ENCODE measurements at places on chromosomes 6 and 20.

- DNase-seq: no peak
These were observed 44.7 kb downstream of the NFATC2 start for GRCh38 chr20:51497542-51498467.

DNA sequence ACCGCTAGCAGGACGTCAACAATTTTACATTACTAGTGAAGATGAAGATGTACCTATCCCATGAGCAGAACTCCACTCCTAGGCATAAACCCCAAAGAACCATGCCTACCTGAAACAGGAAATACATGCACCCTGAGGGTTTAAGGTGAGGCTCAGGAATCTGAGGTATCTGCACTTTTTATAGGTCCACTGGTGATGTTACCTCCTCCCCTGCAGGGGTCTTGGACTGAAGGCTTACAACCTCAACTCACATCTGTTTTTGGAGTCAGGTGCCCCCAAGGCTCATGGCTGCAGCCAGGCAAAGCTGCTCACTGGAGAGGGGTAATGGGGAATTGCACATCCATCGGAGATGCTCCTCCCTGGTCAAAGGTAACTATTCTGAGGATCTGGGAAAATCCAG lies 132.5 kb upstream of the TRAF3IP2 start:
- DNase-seq: no peak

GRCh38 chr20:20360464-20360863 lies 7.4 kb upstream of the INSM1 start:
- DNase-seq: peak; percentile 82

DNA sequence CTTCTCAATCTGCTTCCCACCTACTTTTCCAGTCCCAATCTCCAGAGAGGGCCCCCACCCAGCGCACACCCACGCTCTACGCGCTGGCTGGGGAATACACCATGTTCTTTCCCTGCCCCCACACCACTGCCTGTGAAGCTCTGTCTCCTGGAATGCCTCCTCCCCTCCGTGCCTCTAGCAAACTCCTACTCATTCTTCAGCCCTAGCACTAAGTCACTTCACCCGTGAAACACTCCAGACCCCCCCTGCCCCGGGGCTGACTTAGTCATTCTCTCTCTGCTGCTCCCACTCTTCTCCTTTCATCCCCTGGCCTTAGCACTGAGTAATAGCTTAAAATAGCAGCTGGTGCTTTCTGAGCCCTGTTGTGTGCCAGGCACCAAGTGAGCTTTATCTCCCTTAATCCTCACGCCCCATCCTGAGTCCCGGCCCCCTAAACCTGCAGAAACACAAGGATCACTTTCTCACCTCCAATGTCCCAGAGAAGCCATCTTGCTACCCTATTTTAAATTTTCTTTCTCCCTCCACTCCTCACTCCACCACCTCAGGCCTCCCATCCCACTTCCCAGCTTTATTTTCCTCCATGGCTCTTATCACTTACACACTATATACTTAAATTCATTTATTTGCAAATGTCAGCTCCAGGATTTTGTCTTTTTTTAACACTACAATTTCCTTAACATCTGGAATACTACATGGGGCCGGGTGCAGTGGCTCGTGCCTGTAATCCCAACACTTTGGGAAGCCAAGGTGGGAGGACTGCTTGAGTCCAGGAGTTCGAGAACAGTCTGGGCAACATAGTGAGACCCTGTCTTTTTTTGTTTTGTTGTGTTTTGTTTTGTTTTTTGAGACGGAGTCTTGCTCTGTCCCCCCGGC lies 6.3 kb upstream of the PARD6B start:
- no peak for DNase-seq

GRCh38 chr6:113600551-113601339 lies 256.4 kb upstream of the MARCKS start:
- DNase-seq: no peak

- no peak for DNase-seq
These were observed 97.6 kb downstream of the TCP11 start for GRCh38 chr6:35043381-35044130.

- peak; percentile 41 for DNase-seq
These were observed 38.9 kb downstream of the SMAP1 start for GRCh38 chr6:70706491-70707123.

GRCh38 chr6:100371591-100371990 lies 93.1 kb downstream of the SIM1 start:
- no peak for DNase-seq

DNA sequence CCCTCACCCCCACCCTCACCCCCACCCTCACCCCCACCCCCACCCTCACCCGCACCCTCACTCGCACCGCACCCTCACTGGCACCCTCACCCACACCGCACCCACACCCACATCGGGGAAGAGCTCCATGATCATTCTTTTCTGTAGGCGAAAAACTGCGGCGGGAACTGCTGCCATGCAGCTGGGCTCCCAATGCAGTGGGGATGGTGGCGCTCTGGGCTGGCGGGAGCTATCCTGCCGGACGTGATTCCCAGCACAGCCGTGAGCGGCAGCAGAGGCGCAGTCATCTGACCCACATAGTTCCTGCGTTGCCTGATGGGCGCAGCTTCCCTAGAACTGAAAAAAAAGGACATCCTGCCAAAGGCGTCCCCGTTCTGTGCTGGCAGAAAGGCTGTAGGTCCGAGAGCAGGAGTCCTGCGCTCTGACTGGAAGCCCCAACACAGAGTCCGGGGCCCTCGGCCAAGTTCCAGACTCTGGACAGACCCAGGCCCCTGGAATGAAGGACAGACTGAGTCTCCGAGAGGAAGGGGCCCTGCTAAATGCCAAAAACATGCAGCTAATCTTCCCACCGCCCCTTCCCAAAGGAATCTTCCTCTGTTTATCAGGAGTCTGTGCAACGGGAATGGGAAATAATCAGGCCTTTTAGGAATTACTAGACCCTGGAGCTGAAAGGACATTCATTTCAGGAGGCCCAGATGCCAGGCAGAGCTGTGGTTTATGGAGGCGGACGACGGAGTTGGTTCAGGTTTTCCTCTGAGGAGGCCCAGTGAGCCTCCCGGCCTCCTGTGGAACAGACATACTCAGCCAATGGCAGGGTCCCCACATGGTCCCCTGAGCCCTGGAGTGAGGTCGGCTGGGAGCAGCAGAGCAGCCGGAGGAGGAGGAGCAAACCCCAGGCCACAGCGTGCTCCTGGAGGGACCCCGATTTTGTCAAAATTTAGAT lies 14.1 kb upstream of the TCFL5 start:
- peak; percentile 88 for DNase-seq

DNA sequence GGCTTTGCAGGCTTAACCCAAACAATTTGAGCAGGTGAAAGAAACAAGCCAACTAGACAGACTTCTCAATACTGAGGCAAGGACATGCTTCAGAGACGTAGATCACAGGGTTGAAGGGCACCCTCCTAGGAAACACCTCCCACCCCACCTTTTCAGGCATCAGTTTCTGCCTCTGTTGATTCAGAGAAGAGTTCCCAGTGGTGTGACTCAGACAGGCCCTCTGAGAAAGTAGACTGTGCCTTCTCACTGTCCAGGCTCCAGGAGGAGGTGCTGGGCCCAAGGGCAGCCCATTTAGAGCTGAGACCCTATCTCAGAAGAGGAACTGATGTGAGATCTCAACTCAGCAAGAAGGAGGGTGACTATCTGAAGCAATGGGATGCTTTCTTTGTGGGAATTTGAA lies 108.1 kb downstream of the FAM50B start:
- DNase-seq: no peak

DNA sequence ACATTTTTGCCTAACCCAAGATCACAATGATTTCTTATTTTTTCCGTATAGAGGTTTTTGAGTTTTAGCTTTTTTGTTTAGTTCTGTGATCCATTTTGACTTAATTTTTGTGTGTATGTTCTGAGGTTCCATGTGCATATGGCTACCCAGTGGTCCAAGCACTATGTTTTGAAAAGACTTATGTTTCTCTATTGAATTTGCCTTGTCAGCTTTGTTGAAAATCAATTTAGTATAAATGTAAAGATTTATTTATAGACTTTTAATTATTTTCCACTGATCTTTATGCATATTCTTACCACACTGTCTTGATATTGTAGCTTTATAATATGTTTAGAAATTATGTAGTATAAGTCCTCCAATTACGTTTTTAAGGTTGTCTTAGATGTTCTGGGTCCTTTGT lies 10.2 kb downstream of the TM9SF4 start:
- DNase-seq: no peak

- DNase-seq: no peak
These were observed 55.5 kb downstream of the PRDM1 start for GRCh38 chr6:106141441-106142237.

DNA sequence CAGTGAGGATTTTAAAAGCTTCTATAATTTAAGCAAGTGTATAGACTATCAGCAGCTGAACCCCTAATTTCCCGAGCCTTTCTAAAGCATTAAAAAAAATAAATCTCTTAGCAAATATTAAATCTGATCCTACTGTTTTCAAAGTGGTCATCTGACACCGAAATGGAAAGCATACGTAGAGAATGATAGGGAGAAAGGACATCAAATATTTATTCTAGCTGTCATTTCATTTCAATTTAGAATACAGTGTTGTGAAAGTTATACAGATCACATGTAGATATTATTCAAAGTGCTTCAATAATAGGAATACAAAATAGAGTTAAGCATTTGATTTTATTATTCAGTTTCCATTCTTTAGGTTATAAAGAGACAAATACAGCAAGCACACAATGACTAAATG lies 61.9 kb upstream of the PKIB start:
- DNase-seq: peak; percentile 84

DNA sequence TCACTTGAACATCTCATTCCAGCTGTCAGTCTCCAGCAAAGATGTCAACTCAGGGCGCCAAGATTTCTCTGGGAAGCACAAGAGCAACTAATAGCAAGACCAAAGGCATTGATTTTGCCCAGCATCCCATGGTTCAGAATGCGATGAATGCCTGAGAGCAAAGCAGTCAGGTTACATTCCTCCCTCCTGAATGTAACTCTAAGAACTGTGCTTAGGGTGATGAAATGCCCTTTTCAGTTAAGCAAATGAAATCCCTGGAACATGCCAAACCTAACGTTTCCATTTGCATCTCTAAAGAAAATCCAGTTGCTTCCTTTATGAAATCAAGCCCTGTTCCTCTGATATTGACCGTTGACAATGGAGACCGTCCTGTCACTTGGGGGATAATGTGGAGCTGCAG lies 224.0 kb upstream of the PLN start:
- no peak for DNase-seq

- DNase-seq: no peak
These were observed 79.3 kb downstream of the AHI1 start for GRCh38 chr6:135418040-135418760.

DNA sequence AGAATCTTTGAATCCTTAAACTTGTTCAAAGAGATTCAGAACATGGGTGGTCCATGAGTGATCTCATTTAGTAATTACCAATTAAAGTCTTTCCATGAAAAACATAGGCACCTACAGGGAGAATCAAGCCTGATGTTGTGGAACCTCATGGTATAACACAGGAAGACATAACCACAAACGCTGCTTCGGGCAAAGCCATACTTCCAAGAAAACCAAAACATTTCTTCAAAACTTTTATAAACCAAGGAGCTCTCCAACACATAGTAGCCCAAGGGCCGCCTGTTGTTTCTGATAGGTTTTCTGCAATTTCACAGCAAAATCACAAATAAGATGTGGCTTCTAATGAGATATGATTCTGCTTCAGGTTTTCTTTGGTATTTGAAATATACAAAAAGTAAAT lies 2.5 kb downstream of the CHD6 start:
- DNase-seq: no peak

- DNase-seq: no peak
These were observed 4.1 kb upstream of the KCNK5 start for GRCh38 chr6:39233333-39233732.

- no peak for DNase-seq
These were observed 80.5 kb downstream of the PRSS35 start for GRCh38 chr6:83592770-83593394.

GRCh38 chr20:59825944-59826759 lies 107.3 kb downstream of the SYCP2 start:
- peak; percentile 94 for DNase-seq

DNA sequence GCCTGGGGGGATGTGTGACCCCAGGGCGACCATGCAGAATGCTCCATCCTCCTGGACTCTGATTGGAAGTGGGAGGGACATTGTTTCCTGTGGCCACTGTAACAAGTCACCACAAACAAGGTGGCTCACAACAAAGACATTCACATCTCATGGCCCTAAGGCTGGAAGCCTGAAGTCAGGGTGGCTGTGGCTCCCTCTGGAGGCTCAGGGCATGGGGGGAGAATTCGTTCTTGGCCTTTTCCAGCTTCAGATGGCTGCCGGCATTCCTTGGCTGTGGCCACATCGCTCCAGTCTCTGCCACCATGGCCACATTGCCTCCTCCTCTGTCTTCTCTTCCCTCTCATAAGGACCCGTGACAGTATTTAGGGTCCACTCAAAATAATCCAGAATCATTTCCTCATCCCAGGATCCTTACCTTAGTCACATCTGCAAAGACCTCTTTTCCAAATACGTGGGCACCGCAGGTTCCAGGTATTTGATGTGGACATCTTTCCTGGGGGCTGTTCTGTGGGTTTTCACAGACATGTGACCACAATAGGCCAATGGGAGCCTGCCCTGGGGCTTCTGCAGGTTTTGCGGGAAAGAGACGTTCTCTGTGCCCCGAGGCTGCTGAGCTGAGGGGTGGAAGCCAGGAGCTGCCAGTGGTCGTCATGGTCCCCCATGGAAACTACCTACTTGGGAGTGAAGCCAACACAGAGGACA lies 249.3 kb downstream of the PREX1 start:
- no peak for DNase-seq

GRCh38 chr6:119879731-119880130 lies 530.2 kb upstream of the MAN1A1 start:
- DNase-seq: no peak

DNA sequence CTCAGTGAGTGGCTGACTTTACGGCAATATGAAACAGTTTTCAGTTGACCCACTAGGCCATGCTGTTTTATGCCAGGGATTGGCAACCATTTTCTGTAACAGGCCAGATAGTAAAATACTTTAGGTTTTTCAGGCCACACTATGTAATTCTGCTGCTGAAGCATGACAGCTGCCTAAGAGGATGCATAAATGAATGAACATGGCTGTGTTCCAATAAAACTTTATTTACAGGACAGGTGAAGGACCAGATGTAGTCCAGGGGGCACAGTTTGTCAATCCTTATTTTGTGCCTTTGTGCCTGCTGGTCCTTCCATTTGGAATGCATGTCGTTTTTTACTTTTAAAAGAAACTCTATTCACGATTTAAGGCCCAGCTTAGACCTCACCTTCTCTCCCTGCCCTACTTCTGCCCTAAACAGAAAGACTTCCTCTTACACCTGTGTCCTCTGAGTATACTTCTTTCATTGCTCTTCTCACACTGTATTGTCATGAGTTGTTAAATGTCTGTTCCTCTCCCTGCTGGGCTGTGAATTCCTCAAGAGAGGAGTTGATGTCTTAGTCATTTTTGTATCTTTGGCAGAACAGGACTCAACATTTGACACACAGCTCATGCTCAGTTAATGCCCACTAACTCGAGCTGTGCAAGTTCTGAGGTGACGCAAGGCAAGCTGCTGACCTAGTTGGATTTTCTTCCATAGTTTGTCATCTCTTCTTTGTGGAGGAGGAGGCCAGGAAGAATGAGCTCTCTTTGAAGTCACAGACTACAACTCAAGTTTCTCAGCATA lies 90.1 kb upstream of the MAP7 start:
- DNase-seq: no peak
